ENCODE measurements at places on chromosomes 1 and 21.

GRCh38 chr21:33750017-33750416, 107.7 kb downstream of the ITSN1 start:
- no peak for DNase-seq

DNA sequence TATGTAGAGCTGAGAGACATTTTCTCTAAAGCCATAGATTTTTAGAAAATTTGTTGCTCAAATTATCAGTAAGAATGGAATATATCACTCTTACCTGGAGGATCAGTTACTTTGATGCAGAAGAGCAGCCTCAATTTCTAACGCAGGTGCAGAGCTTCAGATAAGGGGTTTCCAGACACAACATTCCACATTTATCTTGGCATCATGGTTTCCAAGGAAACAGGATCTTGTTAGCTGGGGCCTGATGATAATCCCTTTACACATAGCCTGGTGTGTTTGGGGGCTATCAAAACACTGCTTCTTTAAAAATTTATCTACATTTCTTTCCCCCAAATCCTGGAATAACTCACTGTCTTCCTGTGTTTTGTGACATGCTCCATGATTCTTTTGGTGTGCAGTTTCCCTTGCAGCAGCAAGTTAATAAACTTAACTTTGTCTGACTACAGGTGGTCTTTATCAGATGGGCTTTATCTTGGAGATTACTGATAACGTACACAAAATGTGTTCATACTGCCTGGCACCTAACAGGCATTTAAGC, 2.7 kb upstream of the STX12 start:
- no peak for DNase-seq

DNA sequence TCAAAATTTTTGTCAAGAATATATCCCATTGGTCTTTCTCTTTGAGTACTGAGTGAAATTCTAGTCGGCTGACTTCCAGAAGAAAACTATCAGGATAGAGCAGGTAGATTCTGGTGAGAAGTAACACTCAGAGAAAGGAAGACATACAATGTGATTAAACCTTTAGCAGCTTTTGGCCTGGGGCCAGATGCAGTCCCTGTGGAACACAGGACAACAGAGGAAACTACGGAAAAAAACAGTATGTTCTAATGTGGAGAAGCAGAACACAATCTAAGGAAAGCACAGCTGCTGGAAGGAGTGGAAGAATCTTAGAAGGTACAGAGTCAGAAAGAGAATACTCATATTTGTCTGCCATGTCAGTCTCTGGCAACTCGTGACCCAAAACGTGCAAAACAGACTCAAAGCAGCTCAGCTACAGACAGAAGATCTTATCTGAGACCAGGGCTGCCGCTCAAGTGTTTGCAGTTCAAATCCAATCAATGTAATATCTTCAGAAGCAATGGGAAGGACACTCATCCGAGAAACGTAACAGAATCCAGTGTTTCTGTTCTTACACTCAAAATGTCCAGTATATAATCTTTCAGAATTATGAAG, 283.8 kb downstream of the MRPL39 start:
- no peak for DNase-seq

- DNase-seq = no peak
Observed at GRCh38 chr1:66607458-66607857, 73.5 kb downstream of the SGIP1 start.
